Stimulated activated CD4-positive, alpha-beta T cell treated with anti-CD3 and anti-CD28 coated beads, Interleukin-15, amount 100 ng/mL, for 1 hour (primary cell): ENCODE measurements at places on chromosomes 11 and 22.

DNA sequence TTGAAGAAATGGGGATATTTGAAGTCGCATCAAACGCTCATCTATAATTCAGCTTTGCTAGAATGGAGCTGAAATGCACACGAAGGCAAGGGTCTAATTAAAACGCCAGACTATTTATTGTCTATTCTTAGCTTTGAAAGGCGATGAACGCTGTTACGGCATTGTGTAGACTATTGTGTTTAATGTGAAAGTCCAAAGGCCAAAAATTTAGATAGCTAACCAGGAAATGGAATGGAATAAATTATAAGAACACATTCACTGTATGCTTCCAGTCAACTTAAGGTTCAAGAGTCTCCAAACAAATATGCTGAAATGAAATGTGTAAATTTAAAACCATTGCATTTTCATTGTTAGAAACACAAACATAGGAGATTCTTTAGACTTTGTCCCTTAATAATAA lies 186.2 kb downstream of the CWF19L2 start:
- DNase-seq: no peak

- DNase-seq: peak; percentile 35
Observed at GRCh38 chr22:39343259-39344045, 6.3 kb upstream of the SYNGR1 start.

- DNase-seq: no peak
Observed at GRCh38 chr11:45149483-45150056, 3.1 kb downstream of the PRDM11 start.

- DNase-seq: no peak
Observed at GRCh38 chr11:10305262-10305963, 540 bp downstream of the ADM start.

DNA sequence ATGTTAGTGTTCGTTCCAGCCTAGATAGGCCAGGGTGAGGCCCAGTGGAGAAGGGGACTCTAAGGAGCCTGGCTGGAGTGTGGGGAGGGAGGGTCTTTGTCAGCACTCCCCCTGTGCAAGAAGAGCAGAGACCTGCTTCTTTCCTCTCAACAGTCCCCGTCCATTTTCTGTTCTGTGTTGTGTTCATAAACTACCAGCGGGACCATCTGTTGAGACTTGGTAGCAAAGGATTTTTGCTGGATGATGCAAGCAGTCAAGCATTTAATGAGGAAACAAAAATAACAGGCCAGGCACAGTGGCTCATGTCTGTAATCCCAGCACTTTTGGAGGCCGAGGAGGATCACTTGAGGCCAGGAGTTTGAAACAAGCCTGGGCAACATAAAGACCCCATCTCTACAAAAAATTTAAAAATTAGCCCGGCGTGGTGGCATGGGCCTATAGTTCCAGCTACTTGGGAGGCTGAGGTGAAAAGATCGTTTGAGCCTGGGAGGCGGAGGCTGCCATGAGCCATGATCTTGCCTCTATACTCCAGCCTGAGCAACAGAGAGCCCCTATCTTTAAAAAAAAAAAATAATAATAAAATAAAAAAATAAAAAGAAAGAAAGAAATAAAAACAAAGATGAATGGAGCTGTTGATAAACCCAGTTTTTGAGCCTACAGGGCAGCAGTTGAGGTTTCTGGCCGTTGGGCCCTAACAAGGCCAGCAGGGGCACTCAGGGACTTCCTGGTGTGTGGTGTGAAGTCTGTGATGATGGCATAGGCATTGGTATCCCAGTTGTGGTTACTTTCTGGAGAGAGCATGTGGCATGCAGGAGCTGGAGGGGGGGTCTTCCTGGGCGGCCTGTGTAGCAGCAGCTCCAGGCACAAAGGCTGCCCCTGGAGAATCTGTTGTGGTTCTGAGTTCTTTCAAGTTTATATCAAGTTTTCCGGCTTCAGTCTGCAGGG lies 1.7 kb upstream of the TXNRD2 start:
- DNase-seq: no peak

- no peak for DNase-seq
Observed at GRCh38 chr22:37354261-37354660, 72.0 kb downstream of the CYTH4 start.
